ENCODE measurements at places on chromosomes 5 and 9. TPM values are rescaled to one million over a fixed set of nuclear protein-coding genes. Genes with fewer than 3 reads are reported as not detected.

Gene DAB2IP
- 27.1 TPM for total RNA-seq

Gene SPINK13
- total RNA-seq, result not detected

Gene PCDHGA4
- 5.0 TPM for total RNA-seq

Gene GMCL2
- total RNA-seq, result not detected

Gene SLC36A3
- total RNA-seq, result not detected

Gene HACD4
- 1.8 TPM for total RNA-seq

Gene CATSPER3
- not detected for total RNA-seq

Gene BHMT
- total RNA-seq, result 0.86 TPM

Gene CDH6
- 5.7 TPM for total RNA-seq

Gene FOXD4
- 0.22 TPM for total RNA-seq

Gene MUSK
- total RNA-seq, result 0.44 TPM

Gene CD14
- total RNA-seq, result 1.3 TPM

Gene C5orf58
- total RNA-seq, result under 0.01 TPM

Gene LVRN
- total RNA-seq, result 1.4 TPM

Gene GFPT2
- total RNA-seq, result 169 TPM

Gene CCNJL
- 4.9 TPM for total RNA-seq

Gene ACOT12
- total RNA-seq, result 0.57 TPM

Gene FBN2
- 431 TPM for total RNA-seq

Gene ARHGEF28
- total RNA-seq, result 14.7 TPM

Gene NMUR2
- under 0.01 TPM for total RNA-seq

Gene RXFP3
- total RNA-seq, result 0.29 TPM

Gene CTNNAL1
- 53.6 TPM for total RNA-seq

Gene SLCO6A1
- 0.14 TPM for total RNA-seq

Gene SLC1A3
- 9.2 TPM for total RNA-seq

Gene FAM78A
- 0.44 TPM for total RNA-seq

Gene TMC1
- total RNA-seq, result 0.86 TPM

Gene IL4
- total RNA-seq, result not detected

Gene ANKRD18B
- 1.1 TPM for total RNA-seq

Gene PAEP
- total RNA-seq, result not detected

Gene IL31RA
- total RNA-seq, result 2.0 TPM

Gene PCDHB16
- under 0.01 TPM for total RNA-seq

Gene LECT2
- not detected for total RNA-seq

Gene SAXO1
- not detected for total RNA-seq

Gene MED27
- 24.7 TPM for total RNA-seq

Gene LHX6
- under 0.01 TPM for total RNA-seq

Gene SMIM32
- total RNA-seq, result not detected

Gene ROPN1L
- 0.29 TPM for total RNA-seq

Gene MYO10
- total RNA-seq, result 265 TPM

Gene DNAJC18
- total RNA-seq, result 8.1 TPM

Gene ADRB2
- total RNA-seq, result 2.3 TPM

Gene ADAMTSL2
- 0.57 TPM for total RNA-seq

Gene RASGEF1C
- total RNA-seq, result not detected

Gene POU5F2
- total RNA-seq, result 1.7 TPM

Gene TIGD6
- 7.6 TPM for total RNA-seq

Gene PAPPA
- total RNA-seq, result 357 TPM

Gene SHISAL2B
- not detected for total RNA-seq

Gene CNTNAP3
- total RNA-seq, result 1.4 TPM

Gene GAPT
- not detected for total RNA-seq
